ENCODE measurements at places on chromosomes 16 and 17.

DNA sequence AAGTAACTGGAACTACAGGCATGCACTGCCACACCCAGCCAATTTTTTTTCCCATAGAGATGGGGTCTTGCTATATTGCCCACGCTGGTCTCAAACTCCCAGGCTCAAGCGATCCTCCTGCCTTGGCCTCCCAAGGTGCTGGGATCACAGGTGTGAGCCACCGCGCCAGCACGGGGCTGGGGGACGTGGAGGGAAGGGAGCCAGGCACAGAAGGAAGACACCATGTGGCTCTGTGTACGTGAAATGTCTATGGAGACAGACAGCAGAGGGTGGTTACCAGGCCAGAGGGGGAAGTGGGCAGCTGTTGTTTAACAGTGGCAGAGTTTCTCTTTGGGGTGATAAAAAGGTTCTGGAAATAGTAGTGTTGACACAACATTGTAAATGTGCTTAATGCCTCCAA, 4.6 kb upstream of the PIEZO1 start:
- no peak for DNase-seq

DNA sequence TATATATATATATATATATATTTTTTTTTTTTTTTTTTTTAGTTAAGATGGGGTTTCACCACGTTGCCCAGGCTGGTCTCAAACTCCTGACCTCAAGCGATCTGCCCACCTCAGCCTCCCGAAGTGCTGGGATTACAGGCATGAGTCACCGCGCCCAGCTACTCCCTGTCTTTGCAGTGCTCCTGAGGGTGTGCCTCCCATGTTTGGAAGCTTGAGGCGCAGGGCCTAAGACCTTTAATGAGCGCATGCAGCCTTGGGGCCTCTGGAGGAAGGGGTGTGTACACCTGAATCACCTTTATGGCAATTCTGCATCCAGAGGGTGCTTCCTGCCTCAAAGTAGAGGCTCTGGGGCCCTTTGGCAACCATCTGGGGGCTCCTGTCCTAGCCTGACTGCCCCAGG, 219.4 kb upstream of the CIBAR2 start:
- no peak for DNase-seq

GRCh38 chr17:57593739-57594462, 151.2 kb downstream of the CCDC182 start:
- DNase-seq, result no peak

DNA sequence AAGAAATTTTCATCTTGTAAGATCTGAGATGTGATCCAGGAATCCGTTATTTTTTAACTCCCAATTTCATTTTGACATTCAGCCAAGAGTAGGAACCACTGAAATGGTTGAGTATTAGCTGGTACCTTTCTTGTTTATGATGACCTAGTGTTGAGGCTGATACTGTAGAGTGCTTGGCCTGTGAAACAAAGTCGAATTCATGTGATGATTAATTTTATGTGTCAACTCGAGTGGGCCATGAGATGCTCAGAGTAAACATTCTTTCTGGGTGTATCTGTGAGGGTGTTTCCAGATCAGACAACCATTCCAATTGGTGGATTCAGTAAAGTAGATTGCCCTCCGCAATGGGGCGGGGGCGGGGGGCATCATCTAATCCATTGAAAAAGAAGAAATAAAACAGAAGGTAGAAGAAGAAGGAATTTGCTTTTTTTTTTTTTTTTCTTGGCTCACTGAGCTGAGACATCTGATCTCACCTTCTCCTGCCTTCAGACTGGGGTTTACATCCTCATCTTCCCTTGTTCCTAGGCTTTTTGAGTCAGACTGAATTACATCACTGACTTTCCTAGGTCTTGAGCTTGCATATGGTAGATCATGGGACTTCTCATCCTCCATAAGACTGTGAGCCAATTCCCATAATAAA, 264.6 kb upstream of the KCNJ16 start:
- no peak for DNase-seq

DNA sequence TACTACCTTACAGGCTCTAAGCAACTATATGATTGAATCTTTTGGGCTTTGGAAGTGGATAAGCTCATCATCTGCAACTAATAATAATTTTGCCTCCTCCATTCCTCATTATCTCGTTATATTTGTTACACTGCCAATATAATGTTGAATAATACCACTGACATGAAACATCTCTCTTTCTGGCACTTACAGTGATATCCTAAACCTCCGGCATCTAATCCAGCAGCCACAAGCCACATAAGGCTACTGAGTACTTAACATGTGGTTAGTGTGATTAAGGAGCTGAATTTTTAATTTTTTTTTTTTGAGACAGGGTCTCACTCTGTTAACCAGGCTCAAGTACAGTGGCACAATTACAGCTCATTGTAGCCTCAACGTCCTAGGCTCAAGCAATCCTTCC, 9.6 kb downstream of the CDC42EP4 start:
- DNase-seq, result no peak

DNA sequence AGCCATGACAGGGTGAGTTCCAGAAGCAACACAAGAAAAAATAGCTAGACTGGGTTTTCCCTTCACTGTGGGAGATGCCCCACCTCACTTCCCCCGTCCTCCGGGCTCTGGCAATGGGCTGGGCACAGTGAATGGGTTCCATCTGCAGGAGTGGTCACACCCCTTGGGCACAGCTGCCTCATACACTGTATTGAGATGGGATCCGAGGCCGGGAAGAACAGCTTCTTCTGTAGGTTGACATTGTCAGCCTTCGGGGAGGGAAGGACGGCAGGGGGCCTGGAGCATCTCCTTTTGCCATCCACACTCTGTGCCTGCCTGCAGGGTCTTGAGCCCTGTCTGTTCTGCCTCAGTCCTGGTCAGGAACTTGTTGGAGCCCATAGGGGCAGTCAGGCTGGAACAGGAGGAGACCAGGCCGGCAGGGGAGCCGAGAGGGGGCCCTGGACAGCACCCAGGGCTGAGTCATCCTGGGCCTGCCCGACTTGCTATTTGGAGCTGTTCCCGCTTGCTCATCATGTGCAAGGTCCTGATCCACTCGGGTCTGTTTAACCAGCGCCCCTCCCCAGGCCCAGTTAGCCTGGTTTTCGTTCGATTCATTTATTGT, 286.7 kb downstream of the SEC14L1 start:
- DNase-seq, result no peak

DNA sequence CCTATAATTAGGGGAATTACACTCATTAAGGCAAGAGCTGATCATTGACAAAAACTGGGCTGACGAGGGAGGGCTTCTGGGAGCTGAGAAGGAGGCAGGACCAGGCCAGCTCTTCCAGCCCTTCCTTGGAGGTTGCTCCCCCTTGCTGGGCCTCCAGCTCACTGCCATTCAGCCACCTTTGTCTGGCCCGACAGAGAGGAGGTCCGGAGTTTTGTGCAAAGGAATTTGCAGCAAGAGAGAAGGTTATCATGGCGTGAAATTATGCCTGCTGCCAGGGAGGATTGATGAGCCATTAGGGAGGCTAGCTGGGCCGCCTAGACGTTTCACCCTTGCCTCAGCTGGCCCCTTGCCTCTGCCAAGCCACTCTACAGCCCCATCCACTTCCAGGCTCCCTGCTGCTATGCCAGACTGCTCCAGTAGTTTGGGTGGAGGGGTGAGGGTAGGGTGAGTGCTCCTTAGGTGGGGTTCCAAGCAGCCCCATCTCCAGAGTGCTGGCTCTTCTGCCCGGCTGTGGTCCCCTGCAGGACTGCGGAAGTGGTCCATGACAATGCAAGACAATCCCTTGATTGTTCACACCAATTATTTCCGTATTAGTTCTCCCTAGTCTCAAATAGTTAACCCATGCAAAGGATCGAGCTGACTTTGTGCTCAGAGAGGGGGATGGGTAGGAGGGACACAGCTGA, 17.1 kb upstream of the PHF12 start:
- DNase-seq, result no peak

GRCh38 chr16:65388592-65388991, 266.7 kb upstream of the CDH11 start:
- no peak for DNase-seq

GRCh38 chr17:75113798-75114551, 4.2 kb downstream of the ARMC7 start:
- DNase-seq, result peak; percentile 82

GRCh38 chr17:62045517-62045916, 19.6 kb downstream of the MED13 start:
- no peak for DNase-seq

DNA sequence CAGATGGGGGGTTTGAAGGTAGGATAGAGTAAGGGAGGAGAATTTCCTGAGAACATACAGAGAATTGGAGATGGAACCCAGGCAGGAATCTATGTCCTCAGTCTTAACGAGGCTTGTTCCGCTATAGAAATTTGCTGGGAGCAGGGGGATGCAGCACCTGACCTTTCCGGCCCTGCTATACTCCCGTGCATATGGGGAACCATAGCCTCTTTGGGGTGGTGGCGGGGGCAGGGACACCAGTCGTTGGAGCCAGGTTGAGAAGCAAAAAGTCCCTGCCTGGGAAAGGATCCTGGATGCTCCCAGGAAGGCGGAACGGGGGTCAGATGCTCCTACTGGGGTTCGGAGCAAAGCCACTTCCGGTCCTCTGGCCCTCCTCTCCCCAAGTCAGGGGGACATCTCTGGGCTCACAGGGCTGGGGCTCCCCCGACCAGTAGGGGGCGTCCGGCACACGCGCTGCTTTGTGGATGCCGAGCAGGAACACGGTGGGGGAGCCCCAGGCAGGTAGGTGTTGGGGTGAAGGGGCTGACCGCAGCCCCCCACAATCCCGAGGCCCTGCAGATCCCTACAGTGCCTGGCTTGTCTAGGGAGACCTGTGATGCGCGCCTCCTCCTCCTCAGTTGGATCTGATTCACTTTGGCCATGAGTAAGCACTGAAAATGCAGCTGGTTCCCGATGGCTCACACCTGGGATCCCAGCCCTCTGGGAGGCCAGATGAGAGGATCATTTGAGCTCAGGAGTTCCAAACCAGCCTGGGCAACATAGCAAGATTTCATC, 15.5 kb upstream of the TFAP4 start:
- DNase-seq, result no peak

DNA sequence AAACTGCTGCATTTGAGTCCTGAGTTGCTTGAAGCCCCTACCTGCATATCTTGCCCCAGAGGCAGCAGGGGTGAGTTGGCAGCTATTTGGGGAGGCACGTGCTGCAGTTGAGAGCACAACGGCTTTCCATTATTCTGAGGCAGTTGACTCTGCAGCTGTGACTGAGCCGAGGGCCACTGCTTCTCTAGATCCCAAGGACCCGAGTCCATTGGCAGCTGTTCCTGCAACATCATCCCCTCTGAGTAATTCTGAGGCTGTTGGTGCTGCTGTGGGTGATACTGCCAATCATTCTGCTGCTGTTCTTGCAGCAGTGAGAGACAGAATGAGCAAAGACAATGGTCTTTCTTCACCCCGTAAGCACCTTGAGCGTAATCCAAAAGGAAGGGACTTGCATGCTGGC, 12.7 kb downstream of the TERF2IP start:
- DNase-seq, result no peak

- no peak for DNase-seq
These were observed 293.7 kb upstream of the FOXF1 start for GRCh38 chr16:86216591-86216990.

DNA sequence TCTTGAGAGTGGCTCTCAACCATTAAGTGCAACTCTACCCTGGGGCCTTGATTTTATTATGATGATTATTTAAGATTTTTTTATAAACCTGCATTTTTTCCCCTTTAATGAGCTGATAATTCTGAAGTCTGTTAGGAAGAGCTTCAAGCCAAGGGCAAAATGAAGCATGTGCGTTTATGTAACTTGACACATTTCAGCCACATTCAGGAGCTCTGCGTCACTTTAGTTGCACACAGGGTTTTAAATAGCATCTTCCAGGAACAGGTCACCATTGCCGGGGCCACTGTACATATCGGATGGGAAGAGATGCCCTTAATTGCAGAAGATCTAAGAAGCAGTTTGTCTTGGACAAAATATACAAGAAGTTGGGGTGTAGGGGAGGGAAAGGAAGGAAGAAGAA, 89.6 kb downstream of the BMERB1 start:
- DNase-seq, result no peak

- DNase-seq, result no peak
These were observed 246.9 kb downstream of the PRKCA start for GRCh38 chr17:66549311-66549704.

- DNase-seq, result no peak
These were observed 91.2 kb upstream of the CIBAR2 start for GRCh38 chr16:85203462-85203813.

GRCh38 chr17:18257268-18257981, 1.1 kb downstream of the FLII start:
- no peak for DNase-seq

GRCh38 chr17:4708436-4708835, 2.0 kb upstream of the ARRB2 start:
- DNase-seq, result no peak

DNA sequence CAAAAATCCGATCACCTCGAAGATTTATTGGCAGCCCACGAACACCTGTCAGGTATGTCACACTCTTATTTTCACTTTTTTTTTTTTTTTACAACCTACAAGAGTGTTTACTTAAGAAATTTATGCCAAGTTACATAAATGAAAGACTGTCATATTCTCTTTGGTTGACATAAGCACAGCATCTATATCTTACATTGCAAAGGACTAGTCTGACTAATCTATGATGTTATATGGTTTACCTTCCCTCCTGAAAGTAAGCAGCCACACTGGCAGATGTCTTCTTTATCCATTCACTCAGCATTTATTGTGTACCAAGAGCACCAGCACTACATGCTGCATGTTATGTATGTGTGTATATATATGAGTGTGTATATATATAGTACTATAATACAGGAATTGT, 156.3 kb downstream of the CDRT15L2 start:
- DNase-seq, result no peak

DNA sequence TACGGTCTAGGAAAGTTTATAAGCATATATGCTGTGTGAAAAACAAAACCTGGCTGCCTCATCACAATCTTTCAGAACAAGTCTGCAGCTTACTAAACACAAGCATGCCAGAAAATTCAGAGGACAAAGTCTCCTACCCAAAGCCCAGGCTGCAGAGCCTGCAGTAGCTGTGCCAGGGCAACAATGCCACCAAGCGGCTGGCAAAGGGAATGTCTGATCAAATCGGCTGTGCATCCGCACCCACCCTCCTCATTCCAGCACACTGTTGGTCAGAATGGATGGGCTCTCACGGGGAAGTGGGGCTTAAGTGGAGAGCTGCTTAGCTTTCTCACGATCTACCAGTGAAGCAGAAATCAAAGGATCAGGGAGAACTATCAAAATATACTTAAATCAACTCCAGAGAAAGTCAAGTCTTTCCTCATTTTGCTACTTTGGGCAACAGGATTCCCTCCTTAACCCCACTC, 73.5 kb downstream of the CYTH1 start:
- peak; percentile 72 for DNase-seq
